Stimulated activated naive CD8-positive, alpha-beta T cell treated with anti-CD3 and anti-CD28 coated beads, Interleukin-15, Interleukin-2, amounts not matched to agents 100 U/mL and 50 U/mL, for 24 hours (primary cell): ENCODE measurements at places on chromosomes 1 and 21.

DNA sequence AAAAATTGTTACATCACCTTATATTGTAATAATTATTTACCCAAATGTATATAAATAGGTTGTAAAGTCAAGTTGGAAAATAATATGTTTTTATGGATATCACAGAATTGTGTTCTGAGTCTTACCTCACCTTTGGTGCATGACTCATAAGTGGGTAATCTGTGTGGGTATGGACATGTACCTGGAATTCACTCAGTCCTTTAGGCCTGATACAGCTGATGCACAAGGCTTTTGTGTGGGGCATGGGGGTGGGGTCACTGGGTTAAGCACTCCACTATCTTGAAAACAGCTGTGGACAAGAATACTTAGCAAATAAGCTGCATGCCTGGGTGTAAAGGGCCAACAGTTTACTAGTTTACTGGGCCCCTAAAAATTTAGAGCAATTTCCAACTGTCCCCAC, 34.4 kb downstream of the INKA2 start:
- DNase-seq, result no peak

DNA sequence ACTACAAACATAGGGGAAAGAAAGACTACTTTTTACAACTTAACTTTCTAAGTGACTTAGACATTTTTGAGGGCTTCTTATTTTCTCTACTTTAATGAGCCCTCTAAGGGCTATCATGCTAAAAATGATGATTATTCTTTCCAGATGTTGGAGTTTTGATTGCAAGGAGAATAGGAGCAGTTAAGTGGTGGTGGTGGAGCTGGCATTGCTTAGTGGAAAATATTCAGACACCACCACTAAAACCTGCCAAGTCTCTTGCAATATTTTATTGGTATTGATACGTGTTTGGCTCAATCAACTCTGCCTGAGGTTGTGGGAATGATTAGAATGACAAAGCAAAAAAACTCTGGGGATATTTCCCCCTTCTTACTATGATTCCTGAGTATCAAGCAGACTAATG, 82.6 kb upstream of the PTGFR start:
- DNase-seq, result no peak

DNA sequence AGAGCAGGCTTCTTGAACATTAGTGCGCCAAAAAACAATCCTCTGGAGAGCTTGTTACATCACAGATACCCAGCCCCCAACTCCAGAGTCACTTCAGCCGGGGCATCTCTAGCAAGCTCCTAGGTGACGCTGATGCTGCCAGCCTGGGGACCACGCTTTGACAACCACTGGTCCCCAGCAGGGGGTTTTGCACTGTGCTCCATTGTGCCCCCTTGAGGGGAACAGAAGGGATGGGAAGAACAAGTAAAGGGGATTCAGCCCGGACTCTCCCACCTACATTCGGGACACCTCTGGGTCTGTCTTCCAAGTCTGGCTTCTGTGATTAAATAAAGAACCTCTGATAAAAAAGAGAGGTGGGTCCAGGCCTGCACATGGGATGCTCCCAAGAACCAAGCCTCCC, 60.4 kb downstream of the ATP5PO start:
- DNase-seq, result no peak

GRCh38 chr1:204107892-204108291, 35.0 kb downstream of the SOX13 start:
- DNase-seq, result no peak

- peak; percentile 76 for DNase-seq
These were observed 12.9 kb upstream of the RNU1-4 start for GRCh38 chr1:16727190-16728111.

DNA sequence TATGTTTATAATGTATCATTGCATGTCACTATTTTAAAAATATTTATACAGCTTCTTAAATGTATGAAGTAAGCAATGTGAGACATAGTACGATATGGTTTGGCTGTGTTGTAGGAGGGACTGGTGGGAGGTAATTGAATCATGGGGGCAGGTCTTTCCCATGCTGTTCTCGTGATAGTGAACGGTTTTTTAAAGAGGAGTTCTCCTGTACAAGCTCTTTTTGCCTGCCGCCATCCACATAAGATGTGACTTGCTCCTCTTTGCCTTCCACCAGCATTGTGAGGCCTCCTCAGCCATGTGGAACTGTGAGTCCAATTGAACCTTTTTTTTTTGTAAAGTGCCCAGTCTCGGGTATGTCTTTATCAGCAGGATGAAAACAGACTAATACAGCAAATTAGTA, 10.3 kb downstream of the ABCD3 start:
- DNase-seq, result no peak

- DNase-seq, result no peak
These were observed 563.1 kb upstream of the RGS18 start for GRCh38 chr1:191595170-191595569.

GRCh38 chr21:28734522-28735175, 258.0 kb downstream of the LTN1 start:
- DNase-seq, result no peak

DNA sequence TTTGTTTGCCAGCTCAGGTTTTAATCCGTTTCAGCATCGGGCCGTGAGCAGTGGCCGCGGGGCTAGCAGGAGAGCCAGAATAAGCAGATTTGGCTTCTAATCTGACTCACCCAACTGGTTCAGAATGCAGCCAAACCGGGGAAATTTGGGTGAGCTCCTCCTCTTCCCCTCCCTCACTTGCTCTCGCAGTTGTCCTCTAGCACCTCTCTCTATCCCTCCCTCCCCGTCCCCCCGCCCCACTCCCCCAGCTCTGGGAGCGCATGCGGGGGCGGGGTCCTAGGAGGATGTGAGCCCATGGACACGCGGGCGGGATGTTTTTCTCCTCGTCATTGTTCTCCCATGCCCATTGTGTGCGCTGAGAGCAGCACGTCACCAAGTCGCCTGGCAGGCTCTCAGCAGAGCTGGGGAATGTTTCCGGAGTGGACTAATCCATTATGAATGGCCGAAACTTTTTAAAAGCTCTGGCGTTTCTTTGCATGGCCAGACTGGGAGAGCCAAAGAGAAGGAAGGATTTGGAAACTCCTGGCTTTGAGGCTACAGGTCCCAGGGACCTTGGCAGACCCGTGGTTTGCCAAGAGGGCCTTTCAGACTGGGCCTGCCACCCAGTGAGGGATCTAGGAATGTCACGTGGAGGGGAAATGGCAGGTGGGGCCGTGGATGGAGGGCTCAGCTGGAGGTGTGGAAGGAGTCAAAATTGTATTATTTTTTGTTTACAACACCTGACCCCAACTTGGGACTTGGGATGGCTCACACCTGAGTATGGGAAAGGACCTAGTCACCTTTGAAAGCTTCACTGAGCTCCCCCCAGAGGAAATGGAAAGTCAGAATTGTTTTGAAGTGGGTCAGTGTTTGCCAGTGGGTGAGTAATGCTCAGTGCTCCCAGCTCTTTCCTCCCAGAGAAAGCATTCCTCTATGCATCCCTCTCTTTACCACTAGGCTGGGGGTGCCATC, 39.2 kb downstream of the CDK18 start:
- peak; percentile 54 for DNase-seq

DNA sequence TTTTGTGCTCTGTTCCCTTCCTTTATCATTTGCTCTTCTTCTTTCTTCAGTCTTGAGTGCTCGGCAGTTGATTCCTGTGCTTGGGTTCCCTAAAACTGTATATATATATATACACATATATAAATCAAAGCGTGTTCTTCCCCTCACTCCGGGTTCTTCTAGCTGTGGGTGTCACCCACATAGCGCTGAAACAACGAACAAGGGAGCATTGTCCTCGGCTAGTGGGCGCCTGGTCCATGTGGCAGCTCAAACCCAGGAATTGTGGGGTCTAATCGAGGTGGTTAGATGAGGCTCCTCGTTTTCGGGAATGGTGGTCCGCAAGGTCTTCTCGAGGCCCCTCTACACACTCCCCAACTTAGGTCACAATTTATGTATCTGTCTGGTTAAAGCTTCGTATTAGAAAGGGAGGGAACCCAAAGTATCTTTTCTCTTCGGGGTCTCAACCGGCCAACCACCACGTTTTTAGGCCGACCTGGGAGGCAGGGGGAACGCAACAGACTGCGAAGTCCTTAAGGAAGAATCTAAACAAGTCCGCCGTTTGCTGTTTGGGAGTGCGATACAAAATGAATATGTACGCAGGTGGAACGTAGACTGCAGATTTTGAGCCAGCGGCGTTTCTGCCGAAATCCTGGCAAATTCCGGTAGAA, 504 bp upstream of the SDHC start:
- DNase-seq, result no peak

GRCh38 chr21:34546542-34546941, 34.5 kb upstream of the KCNE1 start:
- no peak for DNase-seq

DNA sequence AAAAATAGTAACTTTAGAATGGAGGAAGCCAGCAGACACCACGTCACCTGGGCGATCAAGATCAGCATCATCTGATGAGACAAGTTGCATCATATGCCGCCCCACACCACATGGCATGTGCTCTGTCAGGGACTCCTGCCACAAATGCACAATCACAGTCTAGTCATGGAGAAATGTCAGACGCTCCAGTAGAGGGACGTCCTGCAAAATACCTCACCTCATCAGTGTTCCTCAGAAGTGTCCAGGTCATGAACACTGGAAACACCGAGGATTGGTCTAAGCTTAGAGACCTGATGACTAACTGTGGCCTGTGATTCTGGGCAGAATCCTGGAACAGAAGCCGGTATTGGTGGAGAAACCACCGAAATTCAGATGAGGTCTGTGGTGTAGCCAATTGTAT, 14.3 kb downstream of the ADARB1 start:
- DNase-seq, result no peak

GRCh38 chr1:10437052-10437451, 6.8 kb downstream of the CENPS start:
- DNase-seq, result no peak

DNA sequence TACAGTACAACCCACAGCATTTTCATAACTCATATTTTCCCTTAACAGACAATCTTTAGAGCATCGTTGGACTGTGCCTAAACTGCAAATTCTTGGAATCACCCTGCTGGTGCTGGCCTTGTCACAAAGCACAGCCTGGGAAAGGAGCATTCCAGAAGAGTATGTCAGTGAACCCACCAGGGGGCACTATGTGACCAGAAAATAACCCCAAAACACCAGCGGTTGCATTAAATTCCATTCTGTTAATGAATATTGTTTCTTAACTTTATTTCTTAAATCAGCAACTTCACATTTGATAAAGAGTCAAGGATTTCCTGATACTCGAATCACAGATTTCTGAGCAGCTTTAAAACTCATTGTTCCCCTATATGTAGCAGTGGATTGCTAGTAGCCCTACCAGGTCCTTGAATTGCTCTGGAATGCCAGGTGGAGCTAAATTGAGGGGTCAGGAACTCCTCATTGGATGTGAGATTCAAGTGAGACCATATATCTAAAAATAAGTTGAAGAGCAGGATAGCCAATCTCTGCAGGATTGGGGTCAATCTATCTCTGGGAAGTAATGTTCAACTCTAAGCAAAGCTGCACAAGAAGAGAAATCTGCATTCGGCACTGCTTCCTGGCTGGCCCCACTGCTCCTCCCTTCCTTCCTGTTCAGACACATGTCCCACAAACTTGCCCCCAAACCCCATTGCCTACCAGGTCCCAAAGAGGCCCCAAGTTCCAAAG, 12.7 kb upstream of the RAB4A start:
- DNase-seq, result peak; percentile 71

DNA sequence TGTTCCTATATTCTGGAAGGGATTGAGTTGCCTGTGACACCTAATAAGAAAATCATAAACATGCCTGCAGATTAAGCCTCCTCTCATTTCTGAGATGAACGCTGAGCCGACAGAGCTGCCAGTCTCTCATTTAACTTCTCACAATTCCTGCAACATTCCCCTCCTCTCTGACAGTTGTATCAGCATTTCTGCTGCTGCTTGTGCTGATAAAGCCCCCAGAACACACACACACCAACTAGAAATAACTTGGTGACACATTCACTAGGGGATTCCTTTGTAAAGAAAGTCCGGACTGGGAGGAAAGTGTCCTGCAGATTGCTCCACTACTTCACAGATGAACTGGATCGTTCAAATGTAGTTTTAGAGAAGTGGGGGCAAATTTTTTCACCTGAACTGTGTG, 437.3 kb downstream of the PLA2G4A start:
- no peak for DNase-seq

GRCh38 chr1:11473491-11474034, 5.4 kb upstream of the DISP3 start:
- peak; percentile 35 for DNase-seq

DNA sequence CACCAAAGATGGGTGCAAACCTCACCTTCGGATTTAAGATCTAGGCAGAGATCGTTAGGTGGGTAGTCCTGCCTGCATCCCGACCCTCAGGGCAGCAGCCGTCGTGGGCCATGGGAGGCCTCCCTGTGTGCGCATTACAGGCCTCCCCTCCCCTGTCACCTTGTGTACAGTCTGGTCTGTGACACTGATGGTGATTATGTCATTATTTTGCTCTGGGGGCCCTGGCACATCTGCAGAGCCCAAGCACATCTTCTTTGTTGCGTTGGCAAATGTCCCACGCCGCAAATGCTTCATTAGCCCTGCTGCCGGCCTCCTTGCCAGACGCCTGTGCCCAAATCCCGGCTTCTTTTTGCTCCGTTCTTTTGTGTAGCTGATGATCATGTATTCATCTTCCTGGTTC, 31.7 kb downstream of the PROX1 start:
- no peak for DNase-seq

GRCh38 chr1:3007298-3008147, 13.7 kb upstream of the ACTRT2 start:
- no peak for DNase-seq

DNA sequence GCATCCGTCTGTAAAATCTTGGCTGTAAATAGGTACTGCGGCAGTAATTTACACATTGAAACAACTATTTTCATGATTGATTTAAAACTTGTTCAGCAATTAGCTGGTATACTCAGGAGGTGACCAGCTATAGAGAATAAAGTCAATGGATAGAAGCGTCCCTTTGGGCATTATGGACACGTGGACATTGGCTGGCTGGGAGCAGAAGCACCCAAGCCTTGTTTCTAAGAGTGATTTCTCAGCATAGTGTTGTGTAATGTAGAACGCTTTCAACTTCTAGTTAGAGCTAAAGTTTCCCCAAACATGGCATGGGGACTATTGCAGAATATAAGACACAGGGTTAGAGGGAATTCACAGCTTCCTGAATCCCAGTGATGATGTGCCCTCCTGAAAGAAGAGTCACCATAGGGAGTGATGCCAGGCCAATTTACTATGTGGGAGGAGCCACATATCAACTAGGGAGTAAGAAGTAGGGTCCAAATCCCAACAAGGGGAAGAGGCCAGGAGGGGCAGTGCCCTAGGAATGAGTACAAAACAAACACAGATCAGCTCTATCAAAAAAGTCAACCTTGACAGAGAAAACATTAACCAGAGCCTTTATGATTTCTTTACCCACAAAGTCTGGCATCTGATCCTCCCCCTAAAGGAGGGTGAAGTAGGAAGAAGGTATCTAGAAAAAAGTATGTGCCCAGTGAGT, 92.7 kb downstream of the SUSD4 start:
- no peak for DNase-seq

GRCh38 chr1:226363801-226364513, 43.9 kb downstream of the PARP1 start:
- no peak for DNase-seq

DNA sequence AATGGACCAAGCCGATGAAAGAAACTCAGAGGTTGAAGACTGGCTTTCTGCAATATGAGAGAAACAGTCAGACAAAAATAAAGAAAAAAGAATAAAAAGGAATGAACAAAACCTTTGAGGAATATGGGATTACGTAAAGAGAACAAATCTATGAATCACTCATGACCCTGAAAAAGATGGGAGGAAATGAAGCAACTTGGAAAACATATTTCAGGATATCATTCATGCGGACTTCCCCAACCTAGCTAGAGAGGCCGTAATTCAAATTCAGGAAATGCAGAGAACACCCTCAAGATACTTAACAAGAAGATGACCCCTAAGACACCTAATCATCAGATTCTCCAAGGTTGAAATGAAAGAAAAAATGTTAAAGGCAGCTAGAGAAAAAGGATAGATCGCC, 705.3 kb upstream of the CHRM3 start:
- DNase-seq, result no peak
